ENCODE measurements at places on chromosomes 13 and 19.
A peak's percentile ranks its signal among the peaks of the same experiment; 100 is the strongest.

DNA sequence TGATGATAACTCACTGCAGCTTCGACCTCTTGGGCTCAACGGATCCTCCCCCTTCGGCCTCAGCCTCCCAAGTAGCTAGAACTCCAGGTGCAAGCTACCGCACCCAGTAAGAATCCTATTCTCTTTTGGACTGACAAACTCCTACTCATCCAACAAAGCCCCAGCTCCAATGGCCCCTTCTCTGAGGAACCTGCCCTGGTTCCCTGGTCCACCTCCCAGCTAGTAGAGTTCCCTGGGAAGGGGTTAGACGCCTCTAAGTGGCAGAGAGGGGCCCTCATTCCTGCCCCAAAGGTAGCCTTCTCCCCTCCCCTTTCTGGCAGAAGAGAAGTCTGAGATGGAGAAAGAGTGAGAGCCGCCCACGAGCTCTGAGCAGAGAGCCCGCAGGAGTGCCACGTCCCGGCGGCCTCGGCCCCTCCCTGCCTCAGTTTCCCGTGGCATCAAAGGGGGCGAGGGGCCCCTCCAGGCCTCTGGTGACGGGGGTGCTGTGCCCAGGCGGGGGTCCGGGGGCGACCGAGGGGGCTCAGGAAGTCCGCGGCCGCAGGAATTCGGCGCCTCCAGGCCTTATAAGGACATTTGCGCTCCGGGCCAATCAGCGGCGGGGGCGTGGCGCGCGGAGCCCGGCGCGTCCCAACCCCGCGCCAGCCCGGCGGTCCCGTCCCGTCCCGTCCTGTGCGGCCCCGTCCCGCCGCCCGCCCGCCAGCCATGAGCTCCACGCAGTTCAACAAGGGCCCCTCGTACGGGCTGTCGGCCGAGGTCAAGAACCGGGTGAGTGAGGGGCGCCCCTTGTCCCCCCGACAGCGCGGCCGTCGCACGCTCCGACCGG is at the start of gene CNN2:
TSS of gene CNN2 (plus strand) at position 649 of the 823 bp plus-strand sequence. CDS start at position 703, 54 bp downstream.
- DNase-seq, result peak; percentile 86

DNA sequence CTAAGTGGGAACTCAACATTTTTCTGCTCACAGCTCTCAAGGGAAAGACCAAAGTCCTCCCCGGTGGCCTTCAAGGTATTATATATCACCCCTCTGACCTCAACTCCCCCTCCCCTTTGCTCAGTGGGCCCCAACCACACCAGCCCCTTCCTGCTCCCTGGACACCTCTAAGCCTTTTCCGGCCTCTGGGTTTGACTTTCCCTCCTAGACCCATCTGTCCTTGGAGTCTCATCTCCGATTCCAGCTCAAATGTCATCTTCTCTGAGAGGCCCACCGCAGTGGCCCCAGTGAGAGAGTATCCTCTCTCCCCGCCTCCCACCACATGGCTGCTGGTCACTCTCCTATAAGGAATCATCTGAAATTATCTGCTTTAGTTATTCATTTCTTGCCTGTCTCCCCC is 941 bp upstream of the UHRF1 start:
- no peak for DNase-seq

DNA sequence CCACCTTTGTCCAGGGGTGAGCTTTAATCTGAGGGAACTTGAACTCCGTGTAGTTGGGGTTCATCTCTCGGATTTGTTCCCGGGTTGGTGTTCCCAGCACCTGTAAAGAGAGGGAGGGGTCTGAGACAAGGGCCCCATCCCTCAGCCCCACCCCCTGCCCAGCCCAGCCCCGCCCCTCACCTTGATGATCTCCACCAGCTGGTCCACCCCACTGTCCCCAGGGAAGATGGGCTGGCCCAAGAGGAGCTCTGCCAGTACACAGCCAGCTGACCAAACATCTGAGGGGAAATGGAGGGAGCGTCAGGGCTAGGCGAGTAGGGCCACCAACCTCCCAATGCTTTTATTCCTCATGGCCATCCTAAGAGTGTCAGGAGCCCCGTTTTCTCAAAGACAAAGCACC is 9.3 kb downstream of the GSK3A start:
- DNase-seq, result no peak

GRCh38 chr19:43778651-43779050 is 2.1 kb downstream of the KCNN4 start:
- DNase-seq, result no peak

- DNase-seq, result peak; percentile 53
Measured at GRCh38 chr13:31431722-31432137, 232.0 kb downstream of the B3GLCT start.

DNA sequence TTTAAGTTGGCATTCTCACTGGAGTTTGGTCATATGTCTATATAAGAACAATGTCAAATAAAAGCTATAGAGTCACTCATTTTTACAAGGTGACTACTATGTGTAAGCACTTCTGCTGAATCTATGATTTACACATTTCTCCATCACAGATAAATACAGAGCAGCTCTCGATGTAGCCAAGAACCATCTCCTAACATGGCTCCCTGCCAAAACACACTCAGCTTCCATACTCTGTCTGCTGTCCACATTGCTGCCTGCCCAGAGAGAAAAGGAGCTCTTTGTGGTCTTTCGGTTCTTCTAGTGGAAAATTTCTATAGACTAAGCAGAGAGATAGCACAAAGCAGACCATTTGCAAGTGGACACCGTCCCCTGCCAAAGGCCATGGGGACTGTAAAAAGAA is 190.9 kb upstream of the KLF12 start:
- peak; percentile 85 for DNase-seq

DNA sequence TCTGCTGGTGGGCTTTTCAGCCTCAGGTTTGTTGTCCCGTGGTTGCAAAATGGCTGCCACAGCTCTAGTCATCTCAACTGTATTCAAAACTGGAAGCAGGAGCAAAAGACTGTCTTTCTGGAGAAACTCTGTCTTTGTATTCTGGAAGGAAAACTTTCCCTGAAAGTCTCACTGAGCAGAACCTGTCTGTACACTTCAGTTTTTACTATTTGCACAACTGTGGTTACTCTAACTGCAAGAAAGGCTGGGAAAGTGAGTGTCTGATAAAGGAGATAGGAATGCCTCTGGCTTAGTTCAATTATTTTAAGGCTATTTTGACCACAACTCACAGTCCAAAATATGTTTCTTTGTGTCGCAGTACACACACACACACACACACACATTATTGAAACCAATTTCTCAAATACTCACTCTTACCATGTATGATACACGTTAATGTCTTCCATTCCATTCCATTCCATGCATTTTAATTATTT is 49.7 kb upstream of the EHD2 start:
- peak; percentile 96 for DNase-seq

- DNase-seq, result no peak
Measured at GRCh38 chr13:112785483-112785856, 95.6 kb downstream of the ATP11A start.

DNA sequence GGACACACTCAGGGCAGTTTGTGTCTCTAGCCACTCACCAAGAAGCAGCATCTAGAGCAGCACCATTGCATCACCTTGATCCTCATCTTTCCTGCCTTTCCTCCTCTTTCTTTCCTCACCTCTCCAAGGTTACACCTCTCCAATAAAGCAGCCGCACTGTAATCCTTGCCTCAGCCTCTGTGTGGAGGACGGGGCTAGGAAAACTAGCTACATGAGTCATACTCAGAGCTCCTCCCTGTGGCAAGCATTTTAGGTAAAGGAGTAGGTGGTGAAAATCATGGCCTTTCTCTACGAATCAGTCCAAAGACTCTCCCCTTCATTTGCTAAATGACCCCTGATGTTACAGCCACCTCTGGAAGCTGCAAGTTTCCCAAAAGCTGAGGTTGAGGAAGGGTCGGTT is 108.9 kb downstream of the DNAJC15 start:
- peak; percentile 38 for DNase-seq

GRCh38 chr13:49938921-49939320 is 2.8 kb upstream of the SPRYD7 start:
- DNase-seq, result no peak

- DNase-seq, result no peak
Measured at GRCh38 chr13:33144358-33144784, 128.1 kb downstream of the KL start.

GRCh38 chr13:107650081-107650701 is 565.1 kb downstream of the LIG4 start:
- DNase-seq, result peak; percentile 48

GRCh38 chr13:114202581-114202980 is 23.5 kb downstream of the CFAP97D2 start:
- no peak for DNase-seq

- no peak for DNase-seq
Measured at GRCh38 chr19:52602941-52603340, 32.9 kb downstream of the ZNF701 start.

- peak; percentile 85 for DNase-seq
Measured at GRCh38 chr13:59269476-59269875, 894.3 kb downstream of the DIAPH3 start.

DNA sequence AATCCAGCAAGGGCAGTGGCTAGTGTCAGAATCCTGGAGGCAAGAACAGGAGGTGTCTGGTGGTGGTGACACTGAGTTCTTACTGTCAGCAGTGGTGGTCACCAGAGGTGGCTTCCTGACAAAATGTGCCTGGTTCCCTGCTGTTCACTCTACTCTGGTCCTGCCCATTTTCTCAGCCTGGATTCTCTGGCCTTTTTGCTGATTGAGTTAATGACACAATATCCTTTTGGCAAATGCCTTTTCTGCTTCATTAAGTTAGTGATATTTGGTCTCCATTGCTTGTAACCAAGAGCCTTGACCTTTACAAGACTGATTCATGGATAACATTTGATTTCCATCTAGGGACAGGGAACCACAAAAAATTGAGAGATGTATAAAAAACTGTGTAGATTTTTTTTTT is 51.1 kb downstream of the RFC3 start:
- DNase-seq, result no peak

DNA sequence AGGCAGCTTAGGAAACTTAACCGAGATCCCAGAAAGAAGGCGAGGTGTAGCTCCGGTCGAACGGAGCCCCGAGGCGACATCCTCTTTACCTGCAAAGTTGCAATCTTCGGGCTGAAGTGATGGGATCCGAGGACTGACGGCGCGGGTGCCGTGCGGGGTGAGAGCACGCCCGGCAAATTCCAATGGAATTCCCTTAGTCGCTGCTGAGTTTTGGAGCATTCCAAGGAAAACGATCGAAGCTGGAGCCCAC is 141 bp downstream of the TRPC4 start:
- no peak for DNase-seq

- DNase-seq, result no peak
Measured at GRCh38 chr13:98273824-98274742, 97.0 kb upstream of the RNF113B start.

DNA sequence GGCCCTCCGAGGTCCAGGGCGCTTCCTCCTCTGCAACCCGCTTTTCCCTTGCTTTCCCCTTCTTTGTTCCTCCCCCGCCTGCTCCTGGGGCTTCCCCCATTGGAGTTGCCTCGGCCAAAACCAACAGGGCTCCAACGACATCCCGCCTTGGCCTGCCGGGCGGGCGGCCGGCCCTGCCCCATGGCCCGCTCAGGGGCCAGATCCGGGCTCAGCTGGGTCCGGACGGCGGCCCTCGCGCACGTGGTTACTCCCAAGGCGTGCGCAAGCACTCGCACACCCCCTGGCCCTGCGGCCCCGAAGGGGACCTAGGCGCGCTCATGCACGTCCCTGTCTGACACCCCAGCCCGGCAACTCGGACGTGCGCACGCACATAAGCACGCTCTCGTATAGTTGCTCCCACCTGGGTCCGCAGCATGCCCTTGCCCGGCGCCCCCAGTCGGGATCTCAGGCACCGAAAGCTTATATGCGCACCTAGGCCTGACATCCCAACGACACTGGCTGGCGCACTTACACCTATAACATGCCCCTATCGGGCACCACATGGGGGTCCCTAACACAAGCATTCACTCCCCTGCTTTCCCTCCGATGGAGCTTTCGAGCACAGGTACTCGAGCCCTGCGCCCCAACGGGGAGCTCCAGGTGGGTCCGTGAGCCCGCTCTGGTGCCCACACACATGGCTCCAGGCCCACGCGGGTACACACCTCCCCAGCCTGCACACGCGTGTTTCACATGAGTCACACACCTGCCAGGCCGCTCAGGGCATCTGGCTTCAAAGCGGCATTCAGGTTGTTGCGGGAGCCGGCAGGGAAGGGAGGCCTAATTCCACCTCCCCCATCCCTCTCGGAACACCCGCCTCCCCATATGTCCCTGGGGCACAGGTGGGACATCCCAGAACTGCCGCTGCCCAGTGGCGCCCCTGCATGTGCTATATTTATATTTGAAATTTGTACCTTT is 15.0 kb downstream of the NFIX start:
- DNase-seq, result no peak

DNA sequence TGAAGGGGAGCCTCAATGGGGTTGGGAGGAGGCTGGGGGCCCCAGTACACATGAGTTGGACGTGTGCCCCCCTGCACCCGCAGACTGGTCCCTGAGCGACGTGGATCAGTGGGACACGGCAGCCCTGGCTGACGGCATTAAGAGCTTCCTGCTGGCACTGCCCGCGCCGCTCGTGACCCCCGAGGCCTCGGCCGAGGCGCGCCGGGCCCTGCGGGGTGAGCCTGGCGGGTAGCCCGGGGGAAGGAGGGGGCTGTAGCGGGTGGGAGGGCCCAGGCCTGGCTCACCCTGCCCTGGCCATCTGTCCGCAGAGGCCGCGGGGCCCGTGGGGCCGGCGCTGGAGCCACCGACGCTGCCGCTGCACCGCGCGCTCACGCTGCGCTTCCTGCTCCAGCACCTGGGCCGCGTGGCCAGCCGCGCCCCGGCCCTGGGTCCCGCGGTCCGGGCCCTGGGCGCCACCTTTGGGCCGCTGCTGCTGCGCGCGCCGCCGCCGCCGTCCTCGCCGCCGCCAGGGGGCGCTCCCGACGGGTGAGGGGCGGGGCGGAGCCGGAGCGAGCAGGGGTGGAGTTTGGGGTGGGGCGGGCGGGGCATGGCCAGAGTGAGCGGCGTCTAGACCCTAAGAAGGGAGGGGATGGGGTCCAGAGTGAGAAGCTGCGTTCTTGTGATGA is 8.1 kb downstream of the PIK3R2 start:
- DNase-seq, result peak; percentile 54

DNA sequence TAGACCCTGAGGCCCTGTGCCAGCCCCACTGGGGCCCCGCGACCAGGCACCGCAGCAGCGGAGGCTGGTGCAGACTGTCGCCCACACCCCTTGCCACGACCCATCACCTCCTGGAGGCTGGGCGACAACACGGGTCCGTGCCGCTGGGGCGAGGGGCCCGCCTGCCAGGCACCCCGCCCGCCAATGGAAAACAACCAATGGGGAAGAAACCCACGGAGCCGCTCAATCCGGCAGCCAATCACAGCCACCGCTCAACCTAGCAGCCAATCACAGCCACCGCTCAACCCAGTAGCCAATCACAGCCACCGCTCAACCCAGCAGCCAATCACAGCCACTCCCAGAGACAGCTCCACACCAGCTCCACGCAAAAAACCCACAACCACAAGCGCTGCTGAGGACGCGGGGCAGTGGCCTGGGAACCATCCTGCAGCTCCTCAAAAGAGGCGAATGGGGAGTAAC is 29.7 kb downstream of the GPX4 start:
- DNase-seq, result no peak

GRCh38 chr13:73411067-73411809 is 352.4 kb downstream of the KLF5 start:
- DNase-seq, result no peak

- DNase-seq, result peak; percentile 23
Measured at GRCh38 chr13:31951215-31951678, 80.3 kb upstream of the FRY start.

GRCh38 chr19:4866595-4867424 is 657 bp downstream of the PLIN3 start:
- peak; percentile 50 for DNase-seq
